ENCODE measurements at places on chromosomes 6 and 20.

DNA sequence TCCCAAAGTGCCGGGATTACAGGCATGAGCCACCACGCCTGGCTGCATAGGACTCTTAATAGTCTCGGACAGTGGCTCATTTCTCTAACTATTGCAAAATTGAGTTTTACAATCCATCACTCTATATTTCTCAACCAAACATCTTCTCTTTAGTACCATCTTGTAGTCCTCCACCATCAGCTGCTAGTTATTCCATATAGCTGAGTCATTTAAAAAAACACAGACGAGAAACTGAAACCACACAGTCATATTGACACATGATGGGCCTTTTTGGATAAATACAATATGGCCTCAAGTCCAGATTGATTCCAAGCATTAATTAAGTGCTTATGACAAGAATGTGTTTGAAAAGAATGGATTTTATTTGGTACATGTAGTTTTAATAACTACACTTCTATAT, 599.1 kb downstream of the MEI4 start:
- peak; percentile 5 for DNase-seq

DNA sequence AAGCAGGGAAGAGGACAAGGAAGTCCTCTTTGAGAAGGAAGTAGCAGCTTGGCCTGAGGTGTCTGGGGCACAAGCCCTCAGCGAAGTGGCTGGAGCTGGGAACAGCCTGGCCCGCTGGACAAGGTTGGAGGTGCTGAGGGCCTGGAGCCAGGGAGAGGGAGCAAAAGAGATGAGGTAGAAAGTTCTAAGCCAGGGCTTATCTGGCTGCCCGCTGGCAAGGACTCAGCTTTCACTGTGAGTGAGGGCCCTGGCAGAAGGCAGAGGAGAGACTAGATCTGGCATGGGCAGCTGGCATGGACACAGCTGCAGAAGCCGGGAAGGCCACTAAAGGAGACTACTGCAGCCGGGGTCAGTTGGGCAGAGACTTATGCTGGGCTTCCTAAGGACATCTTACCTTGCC, 21.8 kb upstream of the PCMTD2 start:
- no peak for DNase-seq

DNA sequence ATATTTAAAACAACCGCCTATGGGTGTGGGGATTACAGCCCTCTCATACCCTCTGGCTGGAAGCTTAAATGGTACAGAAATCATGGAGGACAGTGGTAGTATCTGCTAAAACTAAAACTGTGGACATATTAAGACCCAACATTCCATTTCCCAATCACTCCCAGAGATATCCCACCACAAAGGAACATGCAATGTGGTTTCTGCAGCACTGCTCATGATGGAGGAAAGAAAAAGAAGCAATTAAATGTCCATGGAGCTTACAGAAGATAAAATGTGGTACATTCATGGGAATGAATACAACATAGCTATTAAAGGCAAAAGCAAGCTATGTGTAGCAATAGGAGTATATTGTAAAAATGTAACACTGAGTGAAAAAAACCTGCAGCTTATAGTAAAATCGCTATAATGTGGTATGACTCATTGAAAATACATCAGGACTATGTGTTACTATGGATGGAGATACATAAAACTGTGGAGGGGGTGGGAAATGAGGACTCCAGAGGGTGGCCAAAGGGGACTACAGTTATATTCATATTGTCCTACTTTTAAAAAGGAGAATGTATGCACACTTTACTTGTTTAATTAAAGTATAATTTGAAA, 22.9 kb upstream of the NNAT start:
- DNase-seq, result no peak

GRCh38 chr20:48277266-48277665, 492.0 kb upstream of the SULF2 start:
- DNase-seq, result no peak

Data from GM12865 (cell line).